ENCODE measurements at places on chromosomes 5 and 9.
A peak's percentile ranks its signal among the peaks of the same experiment; 100 is the strongest.

GRCh38 chr9:134299883-134300282, 26.4 kb upstream of the RXRA start:
- DNase-seq, result no peak

DNA sequence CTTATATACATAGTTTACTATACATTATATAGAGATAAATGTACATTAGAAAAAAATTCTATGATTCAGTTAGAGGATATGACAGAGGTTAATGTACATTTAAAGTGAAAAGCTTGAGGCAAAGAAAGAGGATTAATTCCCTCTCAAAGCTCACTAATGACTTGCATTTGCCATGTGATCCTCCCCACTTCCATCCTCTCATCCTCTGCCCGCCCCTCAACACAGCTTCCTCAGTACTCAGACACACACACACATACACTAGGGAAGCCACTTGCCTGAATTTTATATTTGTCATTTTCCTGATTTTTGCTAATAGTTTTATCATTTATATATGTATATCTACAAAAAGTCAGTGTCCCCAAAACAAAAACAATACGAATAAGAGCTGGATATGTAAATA, 764.5 kb downstream of the EFNA5 start:
- DNase-seq, result peak; percentile 34

DNA sequence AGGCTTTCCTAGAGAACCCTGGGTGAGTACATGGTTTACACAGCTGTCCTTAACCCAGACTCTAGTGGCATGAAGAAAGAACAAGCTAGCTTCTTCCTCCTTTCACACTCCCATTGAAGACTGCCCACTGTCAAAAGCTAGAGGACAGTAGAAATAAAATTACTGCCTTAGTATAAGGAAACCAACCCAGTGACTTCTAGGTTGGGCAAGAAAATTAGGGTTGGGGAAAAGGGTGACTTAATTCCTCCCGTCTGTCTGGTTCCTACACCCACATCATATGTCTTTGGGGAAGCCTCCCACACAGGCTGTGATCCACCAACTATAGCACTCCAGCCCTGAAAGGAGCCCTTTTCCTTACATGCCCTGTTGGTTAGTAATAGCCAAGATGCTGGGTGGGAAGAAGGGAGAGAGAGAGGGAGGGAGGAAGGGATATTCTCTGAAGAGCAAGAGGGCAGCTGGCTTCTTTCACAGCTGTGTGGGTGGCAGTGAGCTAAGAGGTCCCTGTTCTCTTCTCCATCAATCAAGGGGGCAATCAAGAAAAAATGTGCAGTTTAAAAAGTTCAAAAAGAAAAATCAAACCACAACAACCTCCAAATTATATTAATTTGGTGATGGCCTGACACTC, 21.7 kb downstream of the HBEGF start:
- no peak for DNase-seq

- DNase-seq, result no peak
Measured at GRCh38 chr9:101671567-101671966, 66.9 kb downstream of the GRIN3A start.

DNA sequence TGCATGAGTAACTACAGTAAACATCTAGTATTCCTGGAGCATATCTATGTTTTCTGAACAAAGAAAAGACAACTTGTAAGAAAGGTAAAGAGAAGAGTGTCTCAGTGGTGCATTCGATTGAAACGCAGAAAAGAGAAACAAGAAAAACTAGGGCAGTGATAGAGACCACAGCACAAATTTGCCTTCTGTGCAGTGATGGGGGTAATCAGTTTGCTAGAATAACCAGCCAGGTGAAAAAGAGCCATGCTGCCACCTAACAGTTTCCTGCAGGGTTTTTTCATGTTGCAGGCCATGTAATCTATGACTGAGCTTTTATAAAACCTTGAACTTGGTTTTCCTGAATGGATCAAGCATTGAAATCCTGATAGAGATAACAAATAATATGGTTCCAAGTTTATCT, 198.4 kb upstream of the MEF2C start:
- no peak for DNase-seq

GRCh38 chr5:159157552-159157951, 51.8 kb downstream of the RNF145 start:
- DNase-seq, result no peak

GRCh38 chr5:99081711-99082110, 152.9 kb upstream of the CHD1 start:
- DNase-seq, result no peak

DNA sequence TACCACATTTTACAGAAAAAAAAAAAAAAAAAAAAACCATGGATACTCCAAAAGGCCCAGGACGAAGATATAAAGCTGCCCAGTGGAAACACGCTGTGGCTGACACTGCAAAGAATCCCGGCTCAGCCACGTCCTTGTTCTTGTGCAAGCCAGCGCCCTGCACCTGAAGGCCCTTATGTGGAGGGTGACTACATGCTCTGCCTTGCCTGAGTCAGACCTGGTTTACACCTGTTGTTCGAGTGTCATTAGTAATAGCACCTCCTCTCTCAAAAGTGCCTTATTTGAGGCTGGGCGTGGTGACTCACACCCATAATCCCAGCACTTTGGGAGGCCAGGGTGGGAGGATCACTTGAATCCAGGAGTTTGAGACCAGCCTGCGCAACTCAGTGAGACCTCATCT, 54.3 kb upstream of the ZSWIM6 start:
- no peak for DNase-seq

DNA sequence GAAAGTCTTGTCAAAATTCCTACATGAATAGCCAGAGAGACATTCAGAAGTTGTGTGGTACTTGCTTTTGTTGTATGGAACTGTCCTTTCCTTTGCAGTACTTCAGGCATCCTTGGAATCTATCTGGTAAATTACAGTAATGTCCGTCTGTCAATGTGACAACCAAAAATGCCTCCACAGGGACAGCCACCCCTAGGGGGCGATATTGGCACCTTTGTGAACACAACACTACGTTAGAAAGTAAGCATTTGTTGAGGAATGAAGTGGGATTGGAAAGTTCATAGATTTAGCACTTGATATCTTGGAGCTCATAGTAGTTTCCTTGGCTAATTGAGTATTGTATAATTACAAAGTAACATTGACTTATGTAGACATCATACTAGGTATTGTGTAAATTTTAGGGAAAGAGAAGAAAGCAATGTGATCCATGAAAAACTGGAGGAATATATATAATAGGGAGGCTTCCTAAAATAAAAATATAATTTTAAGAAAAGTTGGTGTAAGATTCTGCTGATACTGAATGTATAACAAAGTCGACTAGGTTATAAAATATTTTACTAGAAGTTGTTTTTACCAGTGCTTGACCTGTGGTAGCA, 32.7 kb downstream of the TMEFF1 start:
- no peak for DNase-seq

GRCh38 chr5:88140396-88140855, 128.2 kb downstream of the TMEM161B start:
- no peak for DNase-seq

- no peak for DNase-seq
Measured at GRCh38 chr9:17900606-17901005, 321.7 kb downstream of the SH3GL2 start.

GRCh38 chr5:33033516-33033915, 322.4 kb downstream of the NPR3 start:
- no peak for DNase-seq

DNA sequence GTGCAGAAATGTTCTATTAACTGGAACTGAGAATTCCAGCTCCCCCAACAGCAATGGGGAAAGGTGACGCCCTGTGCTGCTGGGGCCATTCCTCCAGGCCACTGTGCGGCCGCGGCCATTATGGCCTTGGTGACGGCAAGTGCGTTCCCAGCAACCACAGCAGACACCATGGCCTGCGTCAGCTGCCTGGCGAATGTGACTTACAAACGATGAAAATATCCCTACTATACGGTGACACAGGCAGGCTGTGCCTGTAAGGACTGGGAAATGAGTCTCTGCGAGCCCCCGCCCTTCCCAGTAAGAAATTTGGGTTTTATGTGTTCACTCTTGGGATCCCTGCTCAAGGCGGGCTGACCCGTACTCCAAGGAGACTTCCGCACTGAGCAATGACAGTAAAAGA, 20.6 kb downstream of the CLPTM1L start:
- DNase-seq, result no peak

DNA sequence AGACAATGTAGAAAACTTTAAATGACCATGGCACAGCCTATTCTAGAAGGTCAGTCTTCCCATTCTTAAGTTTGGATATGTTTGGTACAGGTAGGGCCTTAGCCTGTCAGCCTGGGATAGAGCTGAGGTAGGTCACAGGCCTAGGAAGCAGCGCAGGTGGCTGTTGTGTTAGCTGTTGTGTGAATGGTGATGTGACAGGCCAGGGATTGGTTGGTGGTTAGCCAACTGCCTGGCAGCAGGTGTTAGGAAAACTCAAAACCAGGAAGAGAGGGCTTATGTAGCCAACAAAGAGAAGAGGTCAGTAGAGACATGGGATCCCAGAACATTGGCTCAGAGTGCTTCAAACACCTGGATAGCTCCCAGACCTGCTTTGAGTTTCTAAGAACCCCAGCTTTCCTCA, 84.2 kb downstream of the FBXO38 start:
- DNase-seq, result no peak

GRCh38 chr5:75265731-75266130, 29.1 kb upstream of the ANKRD31 start:
- no peak for DNase-seq

- no peak for DNase-seq
Measured at GRCh38 chr5:65823204-65823603, 101.2 kb downstream of the NLN start.

GRCh38 chr5:6773342-6774035, 60.3 kb downstream of the TENT4A start:
- DNase-seq, result peak; percentile 20

DNA sequence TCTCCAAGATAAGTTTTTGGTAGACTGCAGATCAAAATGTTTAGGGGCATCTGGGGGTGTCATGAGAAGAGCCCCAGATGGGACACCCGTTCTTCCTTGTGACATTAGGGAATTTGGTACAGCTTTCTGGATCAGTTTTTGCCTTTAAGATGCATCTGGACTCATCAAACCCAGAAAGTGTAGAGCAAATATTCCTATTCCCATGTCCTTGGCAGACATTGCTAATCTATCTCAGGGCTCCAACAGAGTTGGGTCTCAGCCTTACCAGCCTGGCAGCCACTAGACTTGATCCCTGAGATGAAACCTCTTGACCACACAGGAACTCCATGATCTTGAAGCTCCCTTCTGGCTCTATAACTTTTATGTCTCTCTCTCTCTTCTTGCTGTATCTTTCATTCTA, 35.6 kb downstream of the ERGIC1 start:
- DNase-seq, result no peak

DNA sequence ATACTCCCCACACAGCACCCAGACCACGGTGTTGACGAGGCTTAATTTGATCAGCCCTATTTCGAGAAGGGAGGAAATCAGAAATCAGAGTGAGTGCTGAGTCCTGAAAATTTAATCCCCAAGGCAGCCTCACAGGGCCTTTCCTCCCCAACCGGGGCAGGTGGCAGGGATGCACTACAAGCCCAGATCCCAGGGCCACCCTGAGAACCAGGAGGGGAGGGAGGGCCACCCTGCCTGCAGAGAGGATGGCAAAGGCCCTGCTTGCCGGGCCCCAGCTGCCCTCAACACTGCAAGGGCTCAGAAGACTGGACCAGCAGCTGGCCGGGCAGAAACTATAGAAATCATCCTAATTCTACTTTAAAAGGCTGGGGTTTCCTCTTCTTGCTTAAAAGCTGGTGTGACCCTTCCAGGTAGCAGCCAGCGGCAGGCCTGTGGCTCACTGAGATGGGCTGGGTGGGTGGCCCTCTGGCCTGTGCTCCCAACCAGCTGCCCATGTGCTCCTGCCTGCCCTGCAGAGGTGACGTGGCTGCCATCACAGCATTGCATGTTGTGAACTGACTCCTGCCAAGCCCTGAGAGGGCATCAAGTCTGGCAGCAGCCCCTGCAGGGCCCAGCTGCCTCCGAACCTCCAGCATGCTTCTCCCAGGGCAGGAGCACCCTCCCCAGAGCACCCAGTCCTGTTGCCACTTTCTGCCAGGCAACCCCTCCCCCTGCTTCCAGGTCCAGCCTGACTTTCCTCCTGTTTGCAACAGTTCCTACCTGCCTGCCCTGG, 122.8 kb downstream of the ADAMTS2 start:
- no peak for DNase-seq

GRCh38 chr5:172920995-172921394, 38.2 kb upstream of the RPL26L1 start:
- DNase-seq, result no peak

Measured in NCI-H524 treated with DMSO at 0.1 percent for 48 hours (cell line).